Neural progenitor cell (in vitro differentiated cells): ENCODE measurements at places on chromosomes 2 and 18. TPM values are rescaled to one million over a fixed set of nuclear protein-coding genes. Genes with fewer than 3 reads are reported as not detected.

GRCh38 chr18:51361130-51361860 lies 163.8 kb upstream of the MEX3C start:
- no peaks in the 10 kb centered on the region for H3K27me3 ChIP-seq
- no peaks in the 10 kb centered on the region for H3K36me3 ChIP-seq
- H3K4me1 ChIP-seq, result peaks cover 6% of the 10 kb centered on the region
- no peak overlapping the region for H3K4me3 ChIP-seq
- H3K27ac ChIP-seq, result no peak overlapping the region

DNA sequence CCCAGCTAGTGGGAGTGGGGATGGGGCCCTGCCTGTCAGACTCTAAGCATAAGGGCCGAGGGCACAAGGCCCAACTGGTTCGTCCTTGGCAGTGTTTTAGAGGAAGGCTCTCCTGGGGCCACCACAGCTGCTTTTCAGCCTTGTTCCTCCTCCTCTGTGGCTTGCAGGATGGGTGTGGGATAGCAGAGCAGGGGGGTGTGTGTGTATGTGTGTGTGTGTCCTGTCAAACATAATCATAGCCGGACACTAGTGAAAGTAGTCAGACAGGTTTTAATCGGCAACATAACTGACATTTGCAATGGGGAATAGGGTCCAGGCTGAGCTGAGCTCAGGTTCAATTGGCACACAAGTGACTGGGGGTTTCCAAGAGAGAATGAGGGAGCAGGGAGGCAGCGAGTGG lies 114.2 kb downstream of the SEPTIN10 start:
- H3K27ac ChIP-seq, result no peak overlapping the region
- H3K4me1 ChIP-seq, result no peaks in the 10 kb centered on the region
- H3K4me3 ChIP-seq, result no peak overlapping the region
- H3K36me3 ChIP-seq, result no peaks in the 10 kb centered on the region
- no peaks in the 10 kb centered on the region for H3K27me3 ChIP-seq

DNA sequence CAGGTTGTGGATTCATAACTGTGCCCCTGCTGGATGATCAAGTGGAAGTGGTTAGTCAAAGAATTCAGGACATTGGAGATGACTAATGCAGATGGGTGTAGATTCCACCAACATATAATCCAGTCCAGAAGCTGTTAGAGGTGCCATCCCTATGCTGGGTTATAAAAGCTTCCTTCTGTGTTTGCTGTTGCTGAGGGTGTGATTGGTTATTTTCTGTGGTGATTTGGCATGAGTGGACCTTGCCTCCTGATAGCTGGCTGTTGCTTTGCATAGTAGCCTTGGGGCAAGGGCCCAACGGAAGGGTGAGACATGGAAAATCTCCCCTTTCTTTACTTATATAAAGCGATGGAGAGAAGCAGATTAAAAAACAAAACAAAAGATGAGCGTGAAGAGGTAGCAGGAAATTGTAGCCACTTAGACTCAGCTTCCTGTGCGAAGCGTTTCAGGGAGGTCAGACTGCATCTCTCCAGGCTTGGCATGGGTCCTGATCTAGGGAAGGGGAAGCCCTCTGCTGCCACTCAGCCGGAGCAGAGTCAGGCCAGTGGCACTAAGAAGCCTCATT lies 190.4 kb downstream of the FMNL2 start:
- H3K4me1 ChIP-seq, result peaks cover 37% of the 10 kb centered on the region
- H3K4me3 ChIP-seq, result no peak overlapping the region
- H3K36me3 ChIP-seq, result peaks cover 5% of the 10 kb centered on the region

DNA sequence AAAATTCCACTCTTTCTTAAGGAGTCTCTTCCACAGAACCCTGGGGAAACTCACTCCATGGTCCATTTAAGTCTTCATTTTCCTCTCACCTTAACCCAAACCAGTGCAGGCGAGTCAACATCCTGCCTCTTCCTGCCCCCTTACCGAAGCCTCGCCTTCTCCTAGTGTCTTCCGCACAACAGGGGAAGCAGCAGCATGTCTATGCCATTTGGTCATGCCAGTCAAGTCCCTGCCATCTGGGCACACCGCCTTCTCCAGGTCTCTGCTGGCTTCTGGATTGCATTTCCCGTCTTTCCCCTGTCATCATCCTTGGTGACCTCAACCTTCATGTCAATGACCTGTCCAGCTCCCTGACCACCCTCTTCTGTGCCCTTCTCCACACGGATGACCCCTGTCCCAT lies 77.3 kb upstream of the FZD7 start:
- H3K27ac ChIP-seq, result no peak overlapping the region
- no peaks in the 10 kb centered on the region for H3K27me3 ChIP-seq
- DNase-seq, result no peak
- H3K4me1 ChIP-seq, result peaks cover 25% of the 10 kb centered on the region
- no peaks in the 10 kb centered on the region for H3K36me3 ChIP-seq

DNA sequence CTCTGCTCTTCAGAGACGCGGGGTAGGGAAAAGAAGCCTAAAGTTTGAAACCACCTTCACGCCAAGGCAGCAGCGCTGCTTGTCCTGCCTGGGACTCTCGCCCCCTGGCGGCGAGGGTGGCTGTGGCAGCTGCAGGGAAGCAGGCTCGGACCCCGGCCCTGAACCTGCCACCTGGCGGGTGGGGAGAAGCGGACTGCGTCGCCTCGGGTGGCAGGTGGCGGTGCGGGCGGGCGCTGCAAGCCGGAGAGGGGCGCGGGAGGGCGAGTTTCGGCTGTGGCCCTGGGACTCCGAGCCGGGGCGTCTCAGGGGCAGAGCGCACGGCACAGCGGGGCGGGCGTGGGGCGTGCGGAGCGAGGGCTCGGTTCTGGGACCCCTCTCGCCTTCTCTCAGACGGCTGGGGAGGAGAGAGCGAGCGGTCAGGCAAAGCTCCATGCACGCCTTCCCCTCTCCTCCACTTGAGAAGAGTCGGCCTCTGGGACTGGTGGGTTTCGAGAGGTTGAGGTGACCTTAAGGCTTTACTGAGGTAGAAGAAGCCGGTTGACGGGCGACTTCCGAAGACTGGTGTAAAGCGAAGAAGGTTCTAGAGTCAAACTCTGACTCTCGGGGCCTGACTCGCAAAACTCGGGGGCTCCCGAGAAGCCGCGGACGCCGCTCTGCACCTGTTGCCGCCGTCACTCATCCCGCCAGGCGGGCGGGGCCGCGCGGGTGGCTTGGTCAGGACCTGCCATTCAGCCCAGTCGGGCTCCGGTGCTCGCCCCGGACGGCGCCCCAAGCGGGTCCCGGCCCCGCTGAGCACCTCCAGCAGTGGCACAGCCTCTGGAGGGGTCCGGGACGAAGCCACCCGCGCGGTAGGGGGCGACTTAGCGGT lies 1.1 kb upstream of the BOLL start:
- H3K36me3 ChIP-seq, result no peaks in the 10 kb centered on the region
- peak; percentile 76 for DNase-seq
- H3K27me3 ChIP-seq, result peaks cover 47% of the 10 kb centered on the region
- no peaks in the 10 kb centered on the region for H3K4me1 ChIP-seq
- H3K4me3 ChIP-seq, result peak overlapping the region; percentile 63
- H3K27ac ChIP-seq, result no peak overlapping the region

DNA sequence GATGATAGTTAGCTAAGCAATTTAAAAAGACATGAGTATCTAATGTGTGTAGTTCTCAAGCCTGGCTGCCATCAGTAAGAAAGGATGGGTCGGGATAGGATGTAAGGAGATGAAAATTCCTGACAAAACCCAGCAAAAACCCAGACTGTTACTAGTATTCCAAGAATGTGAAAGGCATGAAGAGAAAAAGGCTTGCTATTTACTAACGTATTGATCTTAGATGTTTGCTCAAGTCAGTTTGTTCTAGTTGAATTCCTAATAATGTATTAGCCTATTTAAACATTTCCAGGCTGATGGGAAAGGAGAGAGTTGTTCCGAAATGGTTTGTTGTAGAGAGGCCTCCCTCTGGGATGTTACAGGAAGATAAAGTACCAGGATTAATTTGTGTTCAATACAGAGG lies 88.2 kb downstream of the ZNF532 start:
- H3K4me3 ChIP-seq, result no peak overlapping the region
- peaks cover 14% of the 10 kb centered on the region for H3K36me3 ChIP-seq
- no peaks in the 10 kb centered on the region for H3K27me3 ChIP-seq
- DNase-seq, result no peak
- peak overlapping the region; percentile 70 for H3K27ac ChIP-seq

The RRM2 gene
- 62.1 and 66.0 TPM in 2 replicates for total RNA-seq

GRCh38 chr2:60319031-60319547 lies 234.4 kb downstream of the BCL11A start:
- DNase-seq, result no peak
- H3K27me3 ChIP-seq, result no peaks in the 10 kb centered on the region
- H3K4me1 ChIP-seq, result peaks cover 26% of the 10 kb centered on the region
- H3K36me3 ChIP-seq, result no peaks in the 10 kb centered on the region
- H3K27ac ChIP-seq, result no peak overlapping the region
- no peak overlapping the region for H3K4me3 ChIP-seq

- no peak overlapping the region for H3K4me3 ChIP-seq
- H3K27ac ChIP-seq, result no peak overlapping the region
- DNase-seq, result peak; percentile 42
- no peaks in the 10 kb centered on the region for H3K36me3 ChIP-seq
Measured at GRCh38 chr18:48656582-48656981, 117.8 kb downstream of the CTIF start.

- no peak overlapping the region for H3K4me3 ChIP-seq
- H3K36me3 ChIP-seq, result no peaks in the 10 kb centered on the region
- no peak overlapping the region for H3K27ac ChIP-seq
- peaks cover 3% of the 10 kb centered on the region for H3K4me1 ChIP-seq
Measured at GRCh38 chr2:120298173-120298835, 45.7 kb downstream of the RALB start.

DNA sequence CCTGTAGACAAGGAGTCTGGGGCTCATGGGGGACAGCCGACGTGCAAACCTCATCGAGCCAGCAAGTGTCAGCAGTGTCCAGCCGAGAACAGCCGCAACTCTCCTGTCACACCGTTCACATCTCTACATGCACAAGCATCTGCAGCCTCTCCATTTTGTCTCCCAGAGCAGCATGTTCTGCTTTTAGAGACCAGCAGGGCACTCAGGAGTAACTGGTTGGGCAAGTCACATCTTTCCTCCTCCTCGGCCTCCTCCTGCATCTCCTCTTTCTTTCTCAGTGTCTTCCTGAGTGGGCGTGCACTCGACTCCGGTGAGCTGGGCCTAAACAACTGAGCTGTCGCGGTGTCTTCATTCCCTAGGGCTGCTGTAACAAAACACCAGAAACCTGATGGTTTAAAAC lies 249.9 kb downstream of the SH3BP4 start:
- peaks cover 10% of the 10 kb centered on the region for H3K27me3 ChIP-seq
- no peak for DNase-seq
- no peak overlapping the region for H3K4me3 ChIP-seq
- H3K27ac ChIP-seq, result no peak overlapping the region
- peaks cover 4% of the 10 kb centered on the region for H3K4me1 ChIP-seq

- DNase-seq, result no peak
- no peaks in the 10 kb centered on the region for H3K27me3 ChIP-seq
- no peak overlapping the region for H3K4me3 ChIP-seq
- no peaks in the 10 kb centered on the region for H3K36me3 ChIP-seq
- no peak overlapping the region for H3K27ac ChIP-seq
- H3K4me1 ChIP-seq, result no peaks in the 10 kb centered on the region
Measured at GRCh38 chr2:157466764-157467163, 22.9 kb upstream of the CYTIP start.

DNA sequence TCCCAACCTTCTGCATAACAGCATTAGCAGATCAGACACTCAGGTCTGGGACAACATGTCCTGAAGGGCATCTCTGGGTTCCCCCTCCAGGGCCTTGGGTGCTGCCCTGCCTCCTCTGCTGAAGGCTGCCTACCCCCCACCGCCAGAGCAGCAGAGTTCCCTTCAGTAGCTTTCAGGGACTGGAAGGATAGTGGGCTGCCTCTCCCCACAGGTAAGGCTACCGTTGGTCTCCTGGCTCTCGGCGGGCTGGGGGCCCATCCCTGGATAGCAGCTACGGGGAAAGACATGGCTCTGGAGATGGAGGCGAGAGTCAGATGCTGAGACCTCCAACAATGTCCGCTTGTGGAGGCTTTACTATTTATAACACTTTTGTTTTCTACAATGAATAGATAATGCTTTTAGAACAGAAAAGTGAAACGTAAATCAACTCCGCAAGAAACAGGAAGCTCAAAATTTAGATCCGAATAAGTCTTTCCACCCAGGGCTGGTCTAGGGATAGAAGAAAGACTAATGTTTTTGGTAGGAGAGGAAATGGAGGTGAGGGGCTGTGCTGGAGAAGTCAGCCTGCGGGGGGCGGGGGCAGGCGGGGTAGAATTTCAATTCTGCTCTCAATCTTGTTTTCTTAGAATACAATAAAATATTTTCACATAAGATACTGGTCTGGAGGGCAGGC lies 58.4 kb downstream of the ARL4C start:
- peak overlapping the region; percentile 68 for H3K27ac ChIP-seq
- peaks cover 14% of the 10 kb centered on the region for H3K4me1 ChIP-seq
- no peaks in the 10 kb centered on the region for H3K27me3 ChIP-seq
- H3K36me3 ChIP-seq, result no peaks in the 10 kb centered on the region

GRCh38 chr2:8116661-8117060 lies 565.2 kb upstream of the ID2 start:
- no peaks in the 10 kb centered on the region for H3K36me3 ChIP-seq
- H3K4me3 ChIP-seq, result no peak overlapping the region
- no peak overlapping the region for H3K27ac ChIP-seq
- peaks cover 7% of the 10 kb centered on the region for H3K4me1 ChIP-seq
